Testis (tissue), 5 donors: ENCODE measurements at places on chromosomes 1 and 21. TPM values are rescaled to one million over a fixed set of nuclear protein-coding genes. Genes with fewer than 3 reads are reported as not detected.

DNA sequence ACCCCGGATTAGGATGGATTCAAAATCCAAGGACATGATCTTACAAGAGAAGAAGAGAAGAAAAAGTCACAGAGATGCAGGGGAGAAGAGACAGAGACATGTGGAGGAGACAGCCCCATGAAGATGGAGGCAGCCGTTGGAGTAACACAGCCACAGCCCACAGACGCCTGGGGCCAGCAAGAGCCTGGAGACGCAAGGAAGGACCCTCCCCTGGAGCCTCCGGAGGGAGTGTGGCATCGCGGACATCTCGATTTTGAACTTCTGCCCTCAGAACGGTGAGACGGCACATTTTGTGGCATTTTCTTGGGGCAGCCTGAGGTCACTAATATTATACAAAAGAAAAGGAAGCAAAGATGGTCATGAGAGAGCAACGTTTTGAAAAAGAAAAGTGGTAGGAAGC lies 28.8 kb downstream of the ABCG1 start:
- DNase-seq, result no peak

GRCh38 chr21:41651406-41651805 lies 115.4 kb downstream of the RIPK4 start:
- no peak for DNase-seq

- peak; percentile 69 for DNase-seq
Observed at GRCh38 chr21:39715804-39716397, 29.1 kb upstream of the IGSF5 start.

Gene TMEM82
- polyA plus RNA-seq, result not detected

Gene ENAH
- polyA plus RNA-seq, result 84.3 TPM

Gene GPR52
- polyA plus RNA-seq, result not detected
